ENCODE measurements at places on chromosomes 7 and 10.
A peak's percentile ranks its signal among the peaks of the same experiment; 100 is the strongest.

DNA sequence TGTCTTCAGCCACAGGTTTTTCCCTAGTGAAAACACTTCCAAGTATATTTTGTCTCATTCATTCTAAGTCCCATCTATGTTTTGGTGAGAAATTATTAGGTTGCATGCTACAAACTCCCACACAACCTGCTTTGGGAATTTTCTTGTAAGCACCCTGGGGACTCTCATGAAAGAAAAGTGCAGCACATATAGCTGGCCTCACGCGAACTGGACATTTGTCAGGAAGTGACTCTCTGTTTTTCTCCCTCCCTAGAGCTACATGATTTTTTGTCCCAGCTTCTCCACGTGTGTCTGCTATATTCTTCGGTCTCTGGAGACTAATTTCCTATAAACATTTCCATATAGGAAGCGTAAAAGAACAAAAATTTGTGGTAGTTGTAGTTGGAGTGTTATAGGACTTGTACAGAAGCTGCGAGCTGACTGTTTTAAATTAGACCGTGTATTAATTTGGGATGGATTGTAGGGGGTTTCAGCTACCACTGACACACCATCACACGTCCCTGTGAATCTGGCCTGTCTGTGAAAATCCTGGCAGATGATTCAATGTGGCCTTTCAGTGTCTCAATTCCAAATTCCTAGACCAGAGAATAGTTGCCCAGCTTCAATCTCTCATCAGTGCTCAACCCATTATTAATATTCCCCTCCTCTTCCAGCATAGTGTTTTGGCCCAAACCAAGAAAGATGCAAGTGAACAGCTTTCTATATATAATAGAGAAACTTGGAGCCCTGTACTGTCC is 40.2 kb downstream of the ARL4A start:
- no peak for DNase-seq

- peak; percentile 23 for DNase-seq
Observed at GRCh38 chr10:1598393-1599153, 138.8 kb downstream of the ADARB2 start.

DNA sequence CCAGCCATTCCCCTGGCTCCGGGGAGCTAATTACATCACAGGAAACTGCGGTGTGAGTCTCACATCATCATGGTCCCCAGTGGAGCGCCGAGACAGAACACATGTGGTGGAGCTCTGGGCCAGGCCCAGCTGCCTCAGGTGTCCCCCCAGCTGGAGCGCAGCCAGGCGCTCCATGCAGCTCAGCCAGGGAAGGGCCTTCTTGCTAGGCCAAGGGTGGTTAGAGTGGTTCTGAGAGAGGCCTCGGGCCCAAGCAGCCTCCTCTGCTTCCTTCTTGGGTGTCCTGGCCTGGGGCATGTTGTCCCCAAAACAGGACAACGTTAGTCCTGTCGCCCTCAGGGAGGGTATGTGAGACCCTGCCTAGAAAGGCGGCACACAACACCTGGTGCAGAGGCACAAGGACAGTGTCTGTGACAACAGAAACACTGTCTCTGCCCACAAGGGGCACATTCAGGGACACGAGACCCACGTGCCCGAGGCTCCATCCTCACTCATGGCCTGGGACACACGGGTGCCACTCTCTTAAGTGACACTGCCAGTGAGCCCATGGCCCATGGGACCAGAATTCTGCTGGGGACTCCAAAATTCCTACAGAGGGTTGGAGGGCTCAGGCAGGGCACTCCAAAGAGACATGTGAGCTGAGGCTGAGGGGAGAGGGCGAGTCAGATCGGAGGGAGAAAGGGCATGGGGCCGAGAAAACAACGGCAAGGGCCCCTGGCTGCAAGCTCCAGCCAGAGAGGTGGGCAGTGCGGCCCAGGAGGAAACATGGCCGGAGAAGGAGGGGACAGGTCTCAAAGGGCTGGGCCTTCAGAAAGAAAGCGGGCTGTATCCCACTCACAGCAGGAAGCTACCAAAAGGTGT is 37.0 kb upstream of the RET start:
- DNase-seq = peak; percentile 29

GRCh38 chr7:39321909-39322498 is 244.2 kb upstream of the YAE1 start:
- no peak for DNase-seq

GRCh38 chr7:25055520-25056220 is 69.4 kb downstream of the CYCS start:
- DNase-seq = no peak
